ENCODE measurements at places on chromosomes 5 and 9.

DNA sequence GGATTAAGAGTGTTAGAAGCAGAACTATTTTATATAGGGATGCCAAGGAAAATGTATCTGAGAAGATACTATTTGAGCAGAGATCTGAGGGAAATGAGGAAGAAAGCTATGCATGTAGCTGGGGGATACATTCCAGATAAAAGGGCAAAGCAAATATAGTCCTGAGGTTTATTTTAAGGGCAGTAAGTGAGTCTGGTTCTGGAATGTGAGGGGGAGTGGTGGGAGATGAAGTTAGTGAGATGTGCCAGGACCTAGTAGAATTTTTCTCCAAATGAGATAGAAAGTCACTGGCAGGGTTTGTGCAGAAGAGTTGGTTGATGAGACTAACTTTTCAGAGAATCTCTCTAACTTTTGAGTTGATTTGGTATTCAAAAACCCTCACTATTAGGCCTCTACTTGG is 374.7 kb downstream of the ADGRV1 start:
- DNase-seq, result no peak

DNA sequence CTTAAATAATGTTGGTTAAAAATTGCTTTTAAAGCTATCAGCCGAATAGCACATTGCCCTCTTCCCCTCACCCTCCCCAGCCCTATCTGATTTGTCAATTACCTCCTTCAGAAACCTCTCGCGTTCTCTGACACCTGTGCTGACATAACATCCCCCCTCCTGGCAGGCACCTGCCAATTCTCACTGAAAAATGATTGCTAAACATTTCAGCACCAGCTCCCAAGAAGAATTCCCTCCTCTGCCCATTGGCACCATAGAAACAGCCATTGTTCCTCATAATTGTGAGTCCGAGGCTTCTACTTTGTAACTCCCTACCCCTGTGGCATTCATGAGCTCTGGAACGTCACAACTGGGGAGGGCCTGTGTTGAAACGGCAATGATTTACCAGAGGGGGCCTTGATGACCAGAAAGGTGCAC is 20.2 kb downstream of the CDH6 start:
- DNase-seq, result no peak

DNA sequence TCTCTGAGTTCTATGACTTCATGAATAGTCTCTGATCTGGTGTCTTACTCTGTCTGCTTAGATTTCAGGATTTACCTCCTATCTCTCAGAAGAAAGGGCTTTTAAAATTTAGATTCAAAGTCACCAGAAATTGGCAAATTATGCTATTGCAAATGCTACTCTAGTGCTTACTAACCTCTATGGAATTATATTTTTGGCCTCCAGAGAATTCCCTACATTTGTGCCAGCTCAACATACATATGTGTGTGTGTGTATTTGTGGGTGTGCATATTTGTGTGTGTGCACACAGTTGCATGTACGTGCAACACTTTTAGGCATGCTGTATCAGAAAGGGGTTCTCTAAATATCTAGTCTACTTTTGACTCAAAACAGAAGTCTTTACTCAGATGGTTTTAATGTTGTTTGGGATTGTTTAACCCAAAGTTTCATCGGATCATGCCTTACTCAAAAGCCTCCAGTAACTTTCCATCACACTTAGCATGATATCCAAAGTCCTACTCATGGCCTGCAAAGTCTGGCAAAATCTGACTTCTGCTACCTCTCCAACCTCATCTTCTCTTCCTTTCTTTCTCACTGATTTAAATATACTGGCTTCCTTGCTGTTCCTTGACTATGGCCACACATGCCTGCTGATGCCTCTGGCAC is 147.6 kb upstream of the NR3C1 start:
- no peak for DNase-seq

DNA sequence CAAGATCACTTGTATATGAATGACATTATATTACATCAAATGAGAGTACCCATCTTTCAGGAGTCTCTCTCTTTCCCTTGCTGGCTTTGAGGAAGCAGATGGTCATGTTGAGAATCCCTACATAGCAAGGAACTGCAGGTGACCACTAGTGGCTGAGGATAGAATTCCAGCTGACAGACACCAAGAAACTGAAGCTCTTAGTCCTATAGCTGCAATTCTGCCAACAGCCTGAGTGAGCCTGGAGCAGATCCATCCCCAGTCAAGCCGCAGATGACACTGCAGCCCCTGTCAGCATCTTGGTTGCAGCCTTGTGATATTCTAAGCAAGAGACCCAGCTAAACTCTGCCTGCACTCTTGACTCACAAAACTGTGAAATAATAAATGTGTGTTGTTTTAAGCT is 531.5 kb downstream of the CSNK1G3 start:
- DNase-seq, result no peak

DNA sequence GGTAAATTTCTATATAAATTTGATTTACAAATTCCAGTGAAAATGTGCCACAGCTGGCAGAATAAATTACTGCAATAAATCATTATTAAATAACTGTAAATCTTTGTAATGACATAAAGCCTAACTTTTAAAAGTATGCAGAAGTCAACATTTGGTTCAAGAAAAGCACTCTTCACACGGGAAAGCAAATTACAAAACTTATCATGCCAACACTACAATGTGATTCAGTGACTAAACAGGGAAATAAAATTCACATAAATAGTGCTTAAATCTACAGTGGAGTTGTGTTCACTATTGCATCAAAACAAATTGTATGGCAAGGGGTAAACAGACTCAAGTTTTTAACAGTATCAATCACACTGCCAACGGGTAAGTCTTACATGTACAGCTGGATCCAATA is 117.2 kb downstream of the BNC2 start:
- no peak for DNase-seq

DNA sequence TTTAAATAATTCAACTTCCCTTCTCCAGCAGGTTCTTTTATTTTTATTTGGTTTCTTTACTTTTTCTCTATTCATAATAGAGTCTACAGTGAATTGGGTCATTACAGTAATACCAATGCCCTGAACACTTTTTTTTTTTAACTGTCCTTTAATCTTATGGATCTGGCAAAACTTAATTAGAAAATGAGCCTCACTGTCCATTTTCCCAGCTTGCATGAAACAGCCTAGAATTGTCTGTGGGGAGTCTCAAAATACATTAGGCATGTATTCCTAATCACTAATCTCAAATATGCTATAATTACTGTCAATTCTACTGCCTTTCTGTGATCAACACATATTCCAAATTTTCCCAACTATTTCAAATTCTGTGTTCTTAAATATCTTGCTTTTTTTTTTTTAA is 406.8 kb downstream of the ANXA1 start:
- no peak for DNase-seq

- DNase-seq, result no peak
These were observed 41.5 kb downstream of the SVEP1 start for GRCh38 chr9:110537841-110538646.

DNA sequence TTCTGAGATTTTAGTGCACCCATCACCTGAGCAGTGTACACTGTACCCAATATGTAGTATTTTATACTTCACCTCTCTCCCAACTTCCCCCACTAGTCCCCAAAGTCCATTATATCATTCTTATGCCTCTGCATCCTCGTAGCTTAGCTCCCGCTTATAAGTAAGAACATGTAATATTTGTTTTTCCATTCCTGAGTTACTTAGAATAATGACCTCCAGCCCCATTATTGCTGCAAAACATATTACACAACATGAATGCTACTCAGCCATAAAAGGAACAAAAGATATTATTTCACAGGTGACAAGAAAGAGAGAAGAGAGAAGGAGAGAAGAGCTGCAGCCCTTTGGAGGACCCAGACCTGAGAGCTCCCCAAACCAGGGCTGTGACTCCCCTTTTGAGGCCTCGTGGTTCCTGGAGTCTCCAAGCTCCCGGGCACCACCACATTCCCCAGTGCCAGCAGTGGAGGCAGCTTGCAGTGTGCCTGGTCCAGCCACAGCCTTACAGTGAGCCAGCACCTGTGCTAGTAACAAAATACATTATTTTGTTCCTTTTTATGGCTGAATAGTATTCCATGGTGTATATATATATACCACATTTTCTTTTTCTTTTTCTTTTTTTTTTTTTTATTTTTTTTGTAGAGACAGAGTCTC is 194.5 kb upstream of the DAB2 start:
- no peak for DNase-seq

- no peak for DNase-seq
These were observed 1.6 kb upstream of the RGS3 start for GRCh38 chr9:113461943-113462342.

DNA sequence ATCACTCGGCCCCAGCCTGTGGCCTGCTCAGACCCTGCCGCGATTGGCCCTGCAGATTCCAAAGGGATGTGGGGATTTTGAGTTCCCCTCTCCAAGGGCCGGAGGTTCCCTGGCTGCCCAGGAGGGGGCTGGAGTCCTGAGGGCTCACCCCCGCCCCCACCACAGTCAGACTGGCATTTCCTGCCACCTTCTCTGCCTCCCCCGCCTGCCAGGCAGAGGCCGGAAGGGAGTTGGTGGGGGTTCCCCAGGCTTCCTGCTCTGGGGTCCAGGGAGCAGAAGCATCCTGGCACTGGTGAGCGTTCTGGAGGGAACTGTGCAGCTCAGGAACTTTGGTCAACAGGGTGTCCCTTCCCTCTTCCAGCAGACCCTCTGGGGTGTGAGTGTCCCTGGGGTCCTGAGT is 70.6 kb downstream of the RXRA start:
- DNase-seq, result no peak

- DNase-seq, result no peak
These were observed 15.7 kb downstream of the NREP start for GRCh38 chr5:111741278-111741677.

- no peak for DNase-seq
These were observed 326.4 kb downstream of the TRIM32 start for GRCh38 chr9:117013440-117013995.

DNA sequence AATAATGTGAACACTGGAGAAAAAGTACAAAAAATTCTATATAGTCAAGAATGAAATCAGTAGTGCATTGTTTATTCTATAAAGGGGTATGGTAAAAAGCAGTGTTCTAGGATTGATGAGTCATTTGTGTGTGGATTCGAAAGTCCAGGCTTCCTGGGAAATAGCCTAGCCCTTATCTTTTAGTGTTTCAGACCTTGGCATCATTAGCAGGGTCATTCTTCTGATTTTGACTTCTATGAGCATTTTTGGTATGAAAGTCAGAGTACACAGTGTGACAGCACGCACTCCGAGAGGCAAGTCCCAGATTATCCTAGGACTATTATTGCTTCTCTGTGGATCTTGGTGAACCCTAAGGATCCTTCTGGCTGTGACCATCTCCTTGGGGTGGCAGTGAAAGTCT is 16.9 kb downstream of the PCSK5 start:
- DNase-seq, result no peak

DNA sequence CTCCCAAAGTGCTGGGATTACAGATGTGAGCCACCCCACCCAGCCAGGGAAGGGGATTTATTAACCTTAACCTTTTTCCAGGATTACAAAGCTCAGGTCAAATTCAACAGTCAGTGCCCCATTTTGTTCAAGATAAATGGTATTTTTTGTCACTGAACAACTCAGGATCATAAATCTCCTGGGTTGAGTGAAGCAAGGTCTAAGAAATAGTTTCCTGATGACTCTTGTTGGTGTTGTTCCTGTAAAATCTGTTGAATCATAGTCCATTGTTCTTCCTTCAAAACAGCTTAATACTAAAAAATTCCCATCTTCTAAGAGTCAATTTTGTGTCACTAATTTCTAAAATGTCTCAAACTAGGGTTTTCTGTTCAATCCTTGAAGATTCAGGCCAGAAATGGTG is 33.9 kb upstream of the JMY start:
- DNase-seq, result no peak

GRCh38 chr5:154136141-154136540 is 54.4 kb upstream of the GALNT10 start:
- no peak for DNase-seq

GRCh38 chr5:110383231-110383630 is 343.2 kb downstream of the TMEM232 start:
- no peak for DNase-seq

- DNase-seq, result no peak
These were observed 116.0 kb downstream of the UNC13B start for GRCh38 chr9:35277628-35278359.

GRCh38 chr9:88905506-88905905 is 85.8 kb upstream of the S1PR3 start:
- DNase-seq, result no peak

DNA sequence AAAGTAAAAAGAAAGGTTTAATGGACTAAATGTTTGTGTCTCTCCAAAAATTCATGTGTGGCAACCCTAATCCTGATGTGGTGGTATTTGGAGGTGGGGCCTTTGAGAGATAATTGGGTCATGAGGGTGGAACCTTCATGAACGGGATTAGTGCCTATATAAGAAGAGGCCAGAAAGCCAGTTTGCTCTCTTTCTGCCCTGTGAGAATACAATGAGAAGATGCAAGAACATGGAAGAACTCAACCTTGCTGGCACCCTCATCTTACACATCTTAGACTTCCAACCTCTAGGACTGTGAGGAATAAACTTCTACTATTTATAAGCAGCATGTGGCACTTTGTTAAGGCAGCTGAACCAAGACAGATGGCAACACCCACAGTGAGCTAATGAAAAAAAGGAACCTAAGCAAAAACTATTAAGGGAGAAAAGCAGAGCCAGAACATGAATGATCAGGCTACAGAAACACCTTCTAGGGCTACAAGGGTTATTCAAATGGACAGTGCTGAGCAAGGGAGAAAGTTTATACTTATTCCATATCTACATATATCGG is 159.5 kb downstream of the PLK2 start:
- no peak for DNase-seq

- no peak for DNase-seq
These were observed 138.5 kb downstream of the SLIT3 start for GRCh38 chr5:169162407-169162806.

DNA sequence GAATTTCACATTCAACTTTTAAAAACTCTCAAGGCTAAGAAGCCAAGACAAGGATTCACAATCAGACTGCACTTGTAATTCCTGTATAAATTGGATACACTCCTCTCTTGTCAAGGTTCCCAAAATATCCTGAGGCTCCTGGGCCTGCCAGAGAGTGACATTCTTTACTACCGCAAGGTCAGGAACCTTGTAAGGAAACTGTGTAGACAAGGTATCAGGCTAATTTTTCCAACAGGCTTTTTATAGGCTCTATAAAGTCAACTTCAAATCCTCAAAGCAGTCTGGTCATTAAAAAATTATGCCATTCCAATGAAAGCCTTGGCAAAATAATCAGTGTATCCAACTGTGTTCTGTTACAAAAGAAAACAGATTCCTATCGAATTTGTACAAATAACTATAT is 15.5 kb upstream of the PAIP1 start:
- DNase-seq, result no peak

- DNase-seq, result no peak
These were observed 41.6 kb upstream of the SARDH start for GRCh38 chr9:133779516-133780403.

DNA sequence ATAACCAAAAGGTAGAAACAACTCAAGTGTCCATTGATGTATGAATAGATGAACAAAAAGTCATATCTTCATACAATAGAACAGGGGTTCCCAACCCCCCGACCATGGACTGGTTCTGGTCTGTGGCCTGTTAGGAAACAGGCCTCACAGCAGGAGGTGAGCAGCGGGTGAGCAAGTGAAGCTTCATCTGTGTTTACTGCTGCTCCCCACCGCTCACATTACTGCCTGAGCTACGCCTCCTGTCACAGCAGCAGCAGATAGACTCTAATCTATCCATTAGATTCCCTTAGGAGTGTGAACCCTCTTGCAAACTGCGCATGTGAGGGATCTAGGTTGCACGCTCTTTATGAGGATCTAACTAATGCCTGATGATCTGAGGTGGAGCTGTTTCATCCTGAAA is 478.0 kb downstream of the BRINP1 start:
- DNase-seq, result no peak

GRCh38 chr9:95499847-95500246 is 16.9 kb downstream of the PTCH1 start:
- DNase-seq, result no peak
